ENCODE measurements at places on chromosomes 6 and 20. TPM values are rescaled to one million over a fixed set of nuclear protein-coding genes. Genes with fewer than 3 reads are reported as not detected.

The BNIP5 gene
- total RNA-seq: not detected

The VGLL2 gene
- not detected for total RNA-seq

The NR2E1 gene
- not detected for total RNA-seq

The PLA2G7 gene
- total RNA-seq: 1.8 TPM

The PLN gene
- 232 TPM for total RNA-seq

The LINC00237 gene
- total RNA-seq: not detected

The SNAP25 gene
- total RNA-seq: 10.9 TPM

DNA sequence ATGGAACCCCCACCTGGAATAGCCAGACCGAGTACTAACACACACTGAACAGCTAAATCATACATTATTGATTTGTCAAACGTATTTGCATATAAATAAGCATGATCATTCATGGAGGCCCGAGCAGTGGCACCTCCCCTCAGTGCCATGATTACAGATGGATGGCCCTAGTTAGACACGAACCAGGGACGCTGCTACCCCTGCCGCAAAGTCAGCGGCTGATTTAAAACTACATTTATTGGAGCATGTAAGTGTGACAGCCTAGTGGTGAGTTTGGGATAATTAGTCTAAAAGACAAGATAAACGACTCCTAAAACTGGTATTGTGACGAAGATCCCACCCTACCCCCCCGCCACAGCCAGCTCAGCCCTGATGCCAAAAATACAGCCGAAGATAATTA lies 159.1 kb upstream of the MAFB start:
- DNase-seq: no peak

GRCh38 chr20:25254571-25254970 lies 6.7 kb downstream of the PYGB start:
- DNase-seq: no peak

DNA sequence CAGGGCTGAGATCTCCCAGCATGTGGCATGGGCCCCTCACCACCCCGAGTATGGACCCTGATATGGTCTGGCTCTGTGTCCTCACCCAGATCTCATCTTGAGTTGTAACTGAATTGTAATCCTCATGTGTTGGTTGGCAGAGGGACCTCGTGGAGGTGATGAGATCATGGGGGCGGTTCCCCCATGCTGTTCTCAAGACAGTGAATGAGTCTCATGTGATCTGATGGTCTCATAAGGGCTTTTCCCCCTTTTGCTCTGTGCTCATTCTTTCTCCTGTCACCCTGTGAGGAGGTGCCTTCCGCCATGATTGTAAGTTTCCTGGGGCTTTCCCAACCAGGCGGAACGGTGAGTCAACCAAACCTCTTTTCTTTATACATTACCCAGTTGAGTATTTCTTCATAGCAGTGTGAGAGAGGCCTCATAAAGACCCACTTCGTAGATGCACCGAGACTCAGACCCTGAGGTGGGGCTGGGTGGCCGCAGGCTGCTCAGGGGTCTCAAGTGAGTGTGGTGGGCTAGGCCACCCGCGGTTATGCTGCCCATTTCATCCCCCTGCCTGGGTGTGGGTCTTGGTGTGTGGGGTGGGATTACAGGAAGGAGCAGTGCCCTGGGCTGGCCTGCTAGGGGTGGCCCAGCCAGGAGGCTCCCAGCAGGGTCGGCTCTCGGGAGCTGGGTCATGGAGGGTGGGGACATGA lies 26.2 kb upstream of the GATA5 start:
- DNase-seq: peak; percentile 45

DNA sequence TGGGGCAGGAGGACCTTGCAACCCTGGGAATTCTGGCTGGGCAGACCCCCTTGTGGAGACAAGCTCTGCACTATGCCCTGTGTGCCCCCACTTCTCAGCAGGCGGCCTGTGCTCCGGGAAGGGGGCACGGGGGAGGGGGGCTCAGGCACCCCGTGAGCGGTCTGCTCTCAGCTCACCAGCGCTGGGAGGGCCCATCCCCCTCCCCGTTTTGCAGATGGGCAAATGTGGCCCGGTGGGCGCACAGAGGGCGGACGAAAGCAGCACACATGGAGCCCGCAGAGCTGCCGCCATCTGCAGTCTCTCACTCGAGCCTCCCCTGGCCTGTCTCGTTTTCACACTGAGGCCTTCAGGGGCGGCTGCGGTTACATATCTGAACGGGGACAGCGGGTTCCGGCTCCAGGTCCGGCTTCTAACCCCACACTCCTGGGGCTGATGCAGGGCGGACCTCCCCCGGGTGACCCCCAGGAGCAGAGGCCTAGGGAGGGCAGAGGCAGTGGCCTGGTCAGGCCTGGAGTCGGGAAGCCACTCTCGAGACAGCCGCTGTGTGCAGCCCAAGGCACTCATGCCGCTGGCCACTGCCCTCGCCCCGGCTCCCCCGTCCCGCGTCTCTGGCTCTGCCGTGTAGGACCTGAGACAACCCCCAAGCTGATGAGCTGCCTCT lies 13.9 kb downstream of the CHRNA4 start:
- DNase-seq: no peak

DNA sequence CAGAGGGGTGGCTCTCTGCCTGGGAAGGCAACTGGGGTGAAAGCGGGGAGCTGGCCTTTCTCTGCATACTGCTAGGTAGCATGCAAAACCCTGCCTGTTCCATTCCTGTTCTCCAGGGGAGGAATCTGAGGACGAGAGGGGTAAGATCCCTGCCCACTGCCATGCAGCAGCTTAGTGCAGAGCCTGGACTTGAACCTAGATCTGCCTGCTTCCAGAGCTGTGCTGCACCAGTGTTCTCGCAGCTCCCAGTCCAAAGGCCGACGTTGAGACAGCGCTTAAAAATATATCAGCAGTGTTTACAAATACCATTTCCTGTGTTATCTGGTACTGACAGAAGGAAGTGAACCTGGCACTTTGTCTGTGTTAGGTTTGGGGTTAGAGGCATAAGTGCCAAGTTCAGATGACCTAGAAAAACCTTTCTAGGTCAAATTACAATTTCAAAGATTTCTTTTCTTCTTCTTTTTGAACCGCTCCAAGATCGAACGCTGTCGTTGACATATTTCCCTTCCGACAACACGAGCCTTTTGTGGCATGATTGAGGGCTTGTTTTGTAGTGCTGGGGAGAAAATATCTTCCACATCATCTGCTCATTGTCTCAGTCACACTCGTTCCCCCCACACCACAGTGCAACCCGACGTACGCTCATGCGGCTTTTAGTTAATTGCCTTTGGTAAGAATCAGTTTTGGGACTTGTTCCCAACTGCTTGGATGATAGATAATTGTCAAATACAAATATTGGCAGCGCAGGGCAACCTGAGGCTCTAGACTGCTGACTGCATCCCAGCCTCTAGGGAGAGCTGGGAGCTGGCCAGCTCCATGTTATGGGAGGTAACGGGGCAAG lies 44.6 kb downstream of the TOX2 start:
- no peak for DNase-seq

- DNase-seq: no peak
Observed at GRCh38 chr6:42136508-42137193, 5.8 kb downstream of the C6orf132 start.

DNA sequence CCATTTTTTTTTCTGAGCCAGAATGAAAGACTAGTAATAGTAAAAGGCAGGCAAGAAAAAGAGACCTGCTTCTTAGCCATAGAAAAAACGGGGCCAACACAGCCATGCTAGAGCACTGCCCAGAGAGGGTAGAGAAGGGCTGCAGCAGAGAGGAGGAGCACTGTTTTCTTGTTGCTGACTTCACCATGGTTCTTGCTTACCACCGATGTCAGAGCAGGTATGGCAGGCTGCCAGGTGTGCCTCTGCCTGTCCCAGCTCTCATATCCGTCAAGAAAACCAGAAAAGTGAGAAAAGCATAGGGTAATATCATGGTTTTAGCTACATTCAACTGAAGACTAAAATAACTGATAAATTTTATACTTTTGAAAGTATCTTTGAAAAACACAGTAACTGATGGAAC lies 60.7 kb downstream of the DTNBP1 start:
- no peak for DNase-seq

DNA sequence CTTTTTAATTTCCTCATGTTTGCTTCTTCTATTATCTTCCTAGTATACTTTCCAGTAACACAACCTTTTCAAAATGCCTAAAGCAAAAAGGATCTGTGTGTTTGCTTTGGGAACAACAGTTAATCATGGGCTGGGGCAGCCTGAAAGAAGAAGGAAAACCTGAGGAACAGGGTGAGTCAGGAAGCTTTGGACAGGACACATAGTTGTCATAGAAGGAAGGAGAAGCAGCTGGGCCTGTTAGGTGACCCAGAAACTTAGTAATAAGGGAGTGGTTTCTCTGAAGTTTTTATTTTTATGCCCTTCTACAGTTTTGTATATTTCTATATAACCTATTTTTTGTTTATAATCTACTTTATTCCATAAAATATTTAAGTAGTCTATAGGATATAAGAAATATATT lies 61.4 kb downstream of the CD24 start:
- DNase-seq: no peak

GRCh38 chr6:65524232-65524631 lies 182.8 kb downstream of the EYS start:
- DNase-seq: no peak

All from aorta (tissue), 5 donors.